ENCODE measurements at places on chromosomes 16 and 17.
A peak's percentile ranks its signal among the peaks of the same experiment; 100 is the strongest.

GRCh38 chr16:24423312-24423711 lies 116.1 kb upstream of the RBBP6 start:
- DNase-seq: no peak

DNA sequence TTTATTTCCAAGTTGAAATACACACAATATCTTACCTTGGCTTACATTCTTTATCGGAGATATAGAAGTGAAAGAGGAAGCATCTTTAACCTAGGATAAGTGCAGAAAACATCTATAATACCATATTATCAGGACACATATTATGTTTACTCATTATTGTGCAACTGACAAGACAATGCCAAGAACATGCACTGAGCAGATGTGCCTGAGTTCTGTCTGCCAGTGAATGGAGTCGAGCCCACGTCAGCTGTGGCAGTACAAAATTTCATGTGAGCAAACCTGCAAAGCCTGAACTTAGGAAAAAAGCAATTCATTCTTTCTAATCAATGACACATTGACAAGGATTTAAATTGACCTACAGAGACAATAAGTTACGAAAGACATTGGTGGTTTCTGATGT lies 154.4 kb downstream of the AXIN2 start:
- DNase-seq: no peak

- DNase-seq: no peak
Measured at GRCh38 chr16:66516509-66516807, 33.5 kb downstream of the TK2 start.

GRCh38 chr17:46766493-46767491 lies 51.7 kb downstream of the WNT3 start:
- DNase-seq: no peak

- peak; percentile 92 for DNase-seq
Measured at GRCh38 chr16:85393674-85394451, 219.3 kb upstream of the GSE1 start.
